ENCODE measurements at places on chromosomes 7 and 10. TPM values are rescaled to one million over a fixed set of nuclear protein-coding genes. Genes with fewer than 3 reads are reported as not detected.

The FEZF1 gene
- not detected for total RNA-seq

The GRID2IP gene
- 0.21 TPM for total RNA-seq

The CCDC172 gene
- not detected for total RNA-seq

The STRA8 gene
- not detected for total RNA-seq

The CD36 gene
- not detected for total RNA-seq

The ZNF503 gene
- total RNA-seq, result 0.16 TPM

The CPN1 gene
- not detected for total RNA-seq

The H2BK1 gene
- 1.2 TPM for total RNA-seq

The HDAC9 gene
- 0.84 TPM for total RNA-seq
